Stimulated activated memory B cell treated with anti-CD40 and anti-IgM and Interleukin-4, amounts not matched to agents 10 μg/mL and 1 μg/mL and 100 μg/mL, for 72 hours (primary cell): ENCODE measurements at places on chromosomes 2 and 18.

GRCh38 chr2:59077981-59078531 lies 836.9 kb upstream of the FANCL start:
- no peak overlapping the region for H3K4me3 ChIP-seq
- ATAC-seq = no peak
- no peak overlapping the region for H3K27ac ChIP-seq
- H3K36me3 ChIP-seq = no peaks in the 10 kb centered on the region

DNA sequence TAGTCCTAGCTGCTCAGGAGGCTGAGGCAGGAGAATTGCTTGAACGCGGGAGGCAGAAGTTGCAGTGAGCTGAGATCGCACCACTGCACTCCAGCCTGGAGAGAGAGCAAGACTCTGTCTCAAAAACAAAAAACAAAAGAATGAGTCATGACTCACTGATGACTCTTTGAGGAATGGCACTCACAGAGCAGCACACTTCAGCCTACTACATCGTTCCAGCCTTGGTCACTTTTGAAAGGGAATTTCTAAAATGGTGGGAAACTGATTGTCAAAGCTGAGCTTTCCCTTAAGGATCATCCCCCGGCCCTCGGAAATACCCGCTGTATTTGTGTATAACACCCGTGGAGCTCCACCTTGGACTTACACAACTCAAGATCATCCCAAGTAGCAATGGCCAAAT lies 217.3 kb upstream of the HS6ST1 start:
- peaks cover 6% of the 10 kb centered on the region for H3K4me1 ChIP-seq
- no peak for ATAC-seq
- H3K4me3 ChIP-seq = no peak overlapping the region
- no peaks in the 10 kb centered on the region for H3K36me3 ChIP-seq
- H3K27ac ChIP-seq = no peak overlapping the region

DNA sequence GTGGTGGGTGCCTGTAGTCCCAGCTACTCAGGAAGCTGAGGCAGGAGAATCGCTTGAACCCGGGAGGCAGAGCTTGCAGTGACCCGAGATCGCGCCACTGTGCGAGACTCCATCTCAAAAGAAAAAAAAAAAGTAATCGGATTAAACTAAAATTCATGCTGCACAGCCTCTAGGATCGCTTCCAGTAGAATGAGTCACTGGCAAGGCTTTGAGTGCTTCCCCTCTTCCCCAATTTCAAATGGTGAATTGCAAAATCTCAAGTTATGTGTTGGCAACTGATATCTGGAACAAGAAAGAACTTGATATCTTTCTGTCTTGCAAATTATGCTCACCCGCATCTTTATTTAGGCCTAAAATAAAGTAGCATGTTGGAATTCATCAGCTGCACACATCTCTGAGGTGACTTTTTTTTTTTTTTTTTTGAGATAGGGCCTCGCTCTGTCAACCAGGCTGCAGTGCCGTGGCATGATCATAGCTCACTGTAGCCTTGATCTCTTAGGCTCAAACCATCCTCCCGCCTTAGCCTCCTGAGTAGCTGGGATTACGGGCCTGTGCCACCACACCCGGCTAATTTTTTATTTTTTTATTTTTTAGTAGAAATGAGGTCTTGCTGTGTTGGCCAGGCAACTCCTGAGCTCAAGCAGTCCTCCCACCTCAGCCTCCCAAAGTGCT lies 12.7 kb downstream of the TTC39C start:
- no peaks in the 10 kb centered on the region for H3K27me3 ChIP-seq
- peaks cover 72% of the 10 kb centered on the region for H3K4me1 ChIP-seq
- H3K36me3 ChIP-seq = peaks cover 30% of the 10 kb centered on the region
- no peak overlapping the region for H3K4me3 ChIP-seq

- no peaks in the 10 kb centered on the region for H3K27me3 ChIP-seq
- no peaks in the 10 kb centered on the region for H3K4me1 ChIP-seq
- no peaks in the 10 kb centered on the region for H3K36me3 ChIP-seq
- H3K27ac ChIP-seq = no peak overlapping the region
- ATAC-seq = no peak
- H3K4me3 ChIP-seq = no peak overlapping the region
Measured at GRCh38 chr2:16263241-16263890, 323.0 kb downstream of the MYCN start.

DNA sequence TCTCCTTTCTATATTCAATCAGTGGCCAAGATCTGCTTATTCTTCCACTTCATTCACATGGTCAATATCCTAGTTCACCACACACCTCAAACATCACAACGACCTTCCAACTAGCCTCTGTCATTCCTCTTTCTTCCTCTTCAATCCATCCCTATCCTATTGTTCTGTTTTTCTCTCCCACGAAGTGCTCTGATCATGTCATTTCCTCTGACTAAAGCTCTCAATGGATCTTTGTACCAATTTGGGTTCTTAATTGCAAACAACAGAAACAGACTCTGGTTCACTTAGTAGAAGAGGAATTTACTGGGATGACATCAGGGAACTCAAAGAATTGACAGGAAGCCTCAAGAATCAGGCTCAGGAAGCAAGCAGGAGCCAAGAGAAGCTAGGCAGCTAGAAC lies 23.5 kb downstream of the WNT10A start:
- H3K27ac ChIP-seq = no peak overlapping the region
- no peak overlapping the region for H3K4me3 ChIP-seq
- no peak for ATAC-seq
- H3K4me1 ChIP-seq = no peaks in the 10 kb centered on the region
- no peaks in the 10 kb centered on the region for H3K36me3 ChIP-seq

- H3K27me3 ChIP-seq = peaks cover 33% of the 10 kb centered on the region
- H3K4me1 ChIP-seq = peaks cover 16% of the 10 kb centered on the region
- H3K27ac ChIP-seq = no peak overlapping the region
- no peak overlapping the region for H3K4me3 ChIP-seq
- ATAC-seq = no peak
- H3K36me3 ChIP-seq = no peaks in the 10 kb centered on the region
Measured at GRCh38 chr2:208182835-208183234, 7.0 kb downstream of the C2orf80 start.

- H3K4me1 ChIP-seq = peaks cover 22% of the 10 kb centered on the region
- ATAC-seq = no peak
Measured at GRCh38 chr2:101463911-101464641, 10.8 kb downstream of the RFX8 start.

- H3K36me3 ChIP-seq = no peaks in the 10 kb centered on the region
- peaks cover 5% of the 10 kb centered on the region for H3K4me1 ChIP-seq
- ATAC-seq = no peak
- H3K4me3 ChIP-seq = no peak overlapping the region
- no peak overlapping the region for H3K27ac ChIP-seq
Measured at GRCh38 chr2:118086024-118086633, 2.1 kb upstream of the INSIG2 start.

DNA sequence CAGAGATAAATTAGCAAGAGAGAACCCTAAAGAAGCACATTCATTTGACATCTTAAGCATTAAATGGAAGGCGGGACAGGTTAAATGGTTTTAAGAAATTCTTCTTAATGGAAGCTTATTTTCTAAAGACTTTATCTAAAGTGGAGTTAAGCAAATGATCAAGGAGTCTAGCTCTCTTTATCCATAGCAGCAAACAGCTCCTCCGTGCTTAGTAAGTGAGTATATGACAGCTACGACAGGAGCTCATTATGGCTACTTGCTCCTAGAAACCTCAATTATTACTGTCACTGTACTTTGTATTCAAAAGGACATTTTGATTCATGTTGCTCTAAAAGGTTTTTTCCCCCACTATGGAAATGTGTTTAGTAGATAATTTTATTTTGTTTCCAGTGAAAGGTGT lies 444.9 kb downstream of the TMX3 start:
- H3K27me3 ChIP-seq = no peaks in the 10 kb centered on the region
- ATAC-seq = no peak
- H3K27ac ChIP-seq = no peak overlapping the region
